Lung microvascular endothelial cell (primary cell): ENCODE measurements at places on chromosomes 13 and 19. TPM values are rescaled to one million over a fixed set of nuclear protein-coding genes. Genes with fewer than 3 reads are reported as not detected.
A peak's percentile ranks its signal among the peaks of the same experiment; 100 is the strongest.

Gene TNFRSF19
- total RNA-seq: under 0.01 and 0.22 TPM in 2 replicates

Gene SBK3
- 0.20 and 0.22 TPM in 2 replicates for total RNA-seq

Gene PLVAP
- total RNA-seq: 0.99 and 5.2 TPM in 2 replicates

Gene ANGPTL4
- 1.5 and 7.1 TPM in 2 replicates for total RNA-seq

Gene FFAR1
- total RNA-seq: not detected in 2 replicates

Gene ZNF724
- total RNA-seq: 3.3 and 4.4 TPM in 2 replicates

Gene SLAIN1
- 3.3 and 8.5 TPM in 2 replicates for total RNA-seq

DNA sequence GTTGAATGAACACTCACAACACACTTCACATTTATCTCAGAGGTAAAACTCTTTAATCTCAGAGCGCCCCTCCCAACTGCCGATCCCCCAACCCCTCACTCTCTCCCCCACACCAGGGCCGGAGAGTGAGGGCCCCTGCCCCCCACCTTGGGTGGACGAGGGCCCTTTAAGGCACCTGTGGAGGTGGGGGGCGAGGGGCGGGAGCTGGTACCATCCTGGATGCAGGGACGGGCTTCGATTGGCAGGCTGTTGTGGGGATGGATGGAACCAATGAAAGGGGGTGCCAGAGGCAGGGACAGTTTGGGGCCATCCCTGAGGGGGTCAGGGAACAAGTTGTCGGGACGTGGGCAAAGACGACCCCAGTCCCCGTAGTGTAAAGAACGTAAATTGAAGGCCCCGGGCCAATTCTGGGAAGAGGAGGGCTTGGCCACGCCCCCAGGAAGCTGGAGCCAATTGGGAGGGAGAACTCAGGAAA, 1.7 kb upstream of the PNKP start:
- DNase-seq: no peak

- DNase-seq: no peak
Observed at GRCh38 chr13:83515268-83516015, 366.8 kb downstream of the SLITRK1 start.

- DNase-seq: no peak
Observed at GRCh38 chr13:103102482-103102881, 36.3 kb upstream of the SLC10A2 start.

- no peak for DNase-seq
Observed at GRCh38 chr13:59368693-59369092, 795.0 kb downstream of the DIAPH3 start.

DNA sequence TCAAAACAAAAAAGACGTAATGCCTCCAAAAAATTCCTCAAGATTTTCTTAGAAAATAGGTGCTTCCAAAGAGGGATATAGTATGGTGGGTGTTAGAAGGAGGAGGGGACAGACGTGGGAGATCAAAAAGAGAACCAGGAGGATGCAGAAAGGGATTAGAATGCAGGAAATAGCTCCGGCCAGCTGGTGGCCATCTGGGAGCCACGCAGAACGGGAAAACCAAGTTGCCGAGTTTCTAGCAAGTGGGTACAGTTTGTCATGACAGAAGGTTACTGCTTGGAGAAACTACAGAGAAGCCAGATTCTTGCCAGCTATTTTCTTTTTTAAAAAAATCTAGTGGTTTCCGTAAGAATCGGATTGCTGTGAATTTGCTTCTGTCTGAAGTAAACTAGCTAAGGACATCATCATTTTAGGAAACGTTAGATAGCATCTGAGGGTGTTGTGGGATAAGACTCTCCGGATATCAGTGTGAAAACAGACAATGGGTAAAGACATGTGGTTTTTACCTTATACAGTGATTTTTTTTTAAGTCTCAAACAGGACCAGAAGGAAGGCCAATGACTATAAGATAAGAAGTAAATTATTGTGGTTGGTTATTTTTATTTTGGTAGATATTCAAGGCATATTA, 104.9 kb downstream of the HSPH1 start:
- DNase-seq: peak; percentile 12

DNA sequence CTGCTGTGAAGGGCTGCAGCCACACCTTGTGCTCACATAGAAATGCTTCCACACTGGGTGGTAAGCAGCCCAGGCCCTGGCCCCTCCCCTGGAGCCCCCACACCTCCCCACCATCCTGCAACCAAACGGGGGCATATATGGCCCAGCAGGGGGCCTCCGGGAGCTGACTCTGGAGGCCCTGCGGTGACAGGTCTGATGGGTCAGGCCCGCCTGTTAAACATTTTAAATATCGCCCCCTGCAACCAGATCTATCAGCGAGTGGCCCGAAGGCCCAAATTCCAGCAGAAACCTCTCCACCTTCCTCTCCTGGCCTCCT, 48.0 kb upstream of the KATNAL1 start:
- DNase-seq: peak; percentile 55

DNA sequence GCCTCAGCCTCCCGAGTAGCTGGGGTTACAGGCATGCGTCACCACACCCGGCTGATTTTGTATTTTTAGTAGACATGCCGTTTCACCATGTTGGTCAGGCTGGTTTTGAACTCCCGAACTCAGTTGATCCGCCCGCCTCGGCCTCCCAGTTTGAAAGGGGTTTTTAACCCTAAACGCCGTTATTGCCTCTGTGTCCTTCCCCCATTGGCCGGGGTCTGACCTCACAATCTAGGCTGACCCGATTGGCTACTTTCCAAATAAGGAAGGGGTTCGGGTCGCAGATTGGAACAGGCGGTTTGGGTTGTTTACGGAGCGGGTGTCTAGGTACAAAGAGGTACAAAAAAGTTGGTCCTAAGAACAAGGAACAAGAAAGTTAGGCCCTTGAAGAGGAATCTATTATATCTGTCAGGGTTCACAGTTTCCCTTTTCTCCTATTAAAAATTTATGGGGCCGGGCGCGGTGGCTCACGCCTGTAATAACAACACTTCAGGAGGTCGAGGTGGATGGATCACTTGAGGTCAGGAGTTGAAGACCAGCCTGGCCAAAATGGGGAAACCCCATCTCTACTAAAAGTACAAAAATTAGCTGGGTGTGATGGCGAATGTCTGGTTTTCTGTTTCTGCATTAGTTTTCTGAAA, 1.0 kb downstream of the ZNF253 start:
- peak; percentile 28 for DNase-seq

DNA sequence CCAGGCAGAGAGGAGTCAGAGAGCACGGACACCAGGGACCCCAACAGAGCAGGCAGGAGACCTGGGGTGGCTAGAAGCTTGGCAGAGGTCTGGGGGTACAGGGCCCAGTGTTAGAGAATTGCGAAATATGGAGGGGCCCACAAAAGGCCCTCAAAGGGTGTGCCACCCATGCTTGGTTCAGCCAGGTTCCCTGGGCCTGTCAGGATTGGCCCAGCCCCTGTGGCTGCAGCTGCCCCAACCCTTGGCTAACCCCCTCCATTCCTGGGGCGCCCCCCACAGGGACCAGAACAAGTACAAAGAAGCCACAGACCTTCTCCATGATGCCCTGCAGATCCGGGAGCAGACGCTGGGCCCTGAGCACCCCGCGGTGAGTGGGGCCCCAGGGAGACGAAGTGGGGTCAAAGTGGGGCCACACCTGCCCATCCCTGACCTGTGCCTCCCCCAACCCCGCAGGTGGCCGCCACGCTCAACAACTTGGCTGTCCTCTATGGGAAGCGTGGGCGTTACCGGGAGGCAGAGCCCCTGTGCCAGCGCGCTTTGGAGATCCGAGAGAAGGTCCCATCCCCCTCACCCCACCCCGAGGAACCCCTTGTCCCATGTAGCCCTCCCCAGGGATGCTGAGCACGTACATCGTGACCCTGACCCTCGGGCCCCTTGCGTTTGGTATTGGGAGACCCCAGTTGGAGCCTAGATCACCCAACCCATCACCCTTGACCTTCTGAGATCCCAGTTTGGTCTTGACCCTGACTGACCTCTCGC, 8.0 kb downstream of the KLC3 start:
- DNase-seq: no peak

DNA sequence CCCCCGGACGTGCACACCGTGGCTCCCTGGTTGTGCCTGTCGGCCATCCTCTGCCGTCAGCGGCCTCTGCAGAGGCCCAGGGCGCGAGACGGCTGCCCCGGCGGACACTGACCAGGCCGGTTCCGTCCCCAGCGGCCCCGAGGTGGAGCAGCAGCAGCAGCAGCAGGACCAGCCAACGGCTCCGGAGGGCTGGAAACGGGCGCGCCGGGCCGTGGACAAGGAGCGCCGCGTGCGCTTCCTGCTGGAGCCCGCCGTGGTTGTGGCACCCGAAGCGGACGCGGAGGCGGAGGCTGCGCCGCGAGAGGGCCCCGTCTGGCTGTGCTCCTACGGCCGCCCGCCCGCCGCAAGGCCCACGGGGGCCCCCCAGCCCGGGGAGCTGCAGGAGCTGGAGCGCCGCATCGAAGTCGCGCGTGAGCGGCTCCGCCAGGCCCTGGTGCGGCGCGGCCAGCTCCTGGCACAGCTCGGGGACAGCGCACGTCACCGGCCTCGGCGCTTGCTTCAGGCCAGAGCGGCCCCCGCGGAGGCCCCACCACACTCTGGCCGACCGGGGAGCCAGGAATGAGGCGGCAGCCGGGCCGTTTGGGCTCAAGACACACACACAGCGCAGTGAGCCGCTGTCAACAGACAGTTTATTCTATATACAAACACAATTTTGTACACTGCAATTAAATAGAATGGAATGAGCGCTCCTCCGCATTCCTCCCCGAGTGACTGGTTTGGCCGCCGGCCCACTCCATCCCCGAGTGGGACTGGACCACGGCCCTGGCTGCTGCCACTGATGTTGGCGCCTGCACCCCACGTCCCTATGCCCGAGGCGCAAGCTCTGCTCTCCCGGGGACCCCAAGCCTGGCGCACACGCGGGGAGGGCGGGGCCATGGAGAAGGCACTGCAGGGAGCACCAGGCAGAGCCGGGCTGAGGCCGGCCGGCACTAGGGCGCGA, 9.1 kb downstream of the GRIN3B start:
- DNase-seq: no peak

DNA sequence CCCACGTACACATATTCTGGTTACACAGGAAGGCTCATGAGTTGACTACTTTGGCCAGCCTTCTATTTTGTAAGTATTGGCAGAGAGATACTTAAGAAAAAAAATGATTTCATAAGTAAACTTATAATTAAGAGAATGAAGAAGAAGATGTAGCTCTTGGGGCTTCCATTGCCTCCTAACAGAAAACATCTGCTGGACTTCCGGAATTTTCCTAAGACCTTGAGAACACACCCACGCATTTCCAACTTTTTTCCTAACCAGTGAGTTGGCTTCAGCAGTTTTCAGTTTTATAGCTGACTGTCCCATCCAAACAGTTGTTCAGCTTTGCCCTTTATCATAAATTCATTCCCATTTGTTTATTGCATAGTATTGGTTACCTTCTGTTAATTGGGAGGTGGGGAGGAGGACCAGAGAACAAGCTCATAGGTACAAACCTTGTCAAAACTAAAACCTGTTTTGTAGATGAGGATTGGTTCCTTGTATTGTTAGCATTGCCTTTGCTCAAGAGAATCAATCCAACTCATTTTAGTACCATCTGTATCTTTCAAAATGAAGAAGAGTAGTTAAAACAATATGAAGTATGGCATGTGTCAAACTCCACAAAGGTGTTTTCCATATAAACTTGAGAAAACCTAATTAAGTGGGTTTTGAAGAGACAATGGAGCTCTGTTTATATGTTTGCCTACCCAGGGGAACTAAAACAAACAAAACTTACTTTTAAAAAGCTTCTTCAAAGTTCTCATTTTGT, 93.9 kb downstream of the COL4A2 start:
- no peak for DNase-seq

GRCh38 chr13:75368167-75368566, 113.8 kb downstream of the TBC1D4 start:
- peak; percentile 22 for DNase-seq

GRCh38 chr13:39119422-39119821, 81.2 kb downstream of the NHLRC3 start:
- DNase-seq: no peak

GRCh38 chr13:50203256-50203941, 188.2 kb downstream of the KCNRG start:
- no peak for DNase-seq

- DNase-seq: peak; percentile 47
Observed at GRCh38 chr19:18167975-18168645, 5.5 kb upstream of the IFI30 start.

DNA sequence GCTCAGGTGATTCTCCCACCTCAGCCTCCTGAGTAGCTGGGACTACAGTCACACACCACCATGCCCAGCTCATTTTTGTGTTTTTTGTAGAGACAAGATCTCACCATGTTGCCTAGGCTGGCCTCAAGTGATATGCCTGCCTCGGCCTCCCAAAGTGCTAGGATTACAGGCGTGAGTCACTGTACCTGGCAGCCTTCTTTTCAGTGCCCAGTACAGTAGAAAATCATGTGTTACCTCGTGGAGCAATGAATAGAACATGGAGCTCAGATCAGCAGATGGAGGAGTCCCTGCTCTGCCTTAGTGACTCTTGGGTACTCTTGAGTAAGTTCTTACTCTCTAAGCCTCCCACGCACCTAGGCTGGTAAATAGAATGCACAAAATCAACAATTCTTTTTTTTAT, 44.7 kb downstream of the THSD1 start:
- no peak for DNase-seq

DNA sequence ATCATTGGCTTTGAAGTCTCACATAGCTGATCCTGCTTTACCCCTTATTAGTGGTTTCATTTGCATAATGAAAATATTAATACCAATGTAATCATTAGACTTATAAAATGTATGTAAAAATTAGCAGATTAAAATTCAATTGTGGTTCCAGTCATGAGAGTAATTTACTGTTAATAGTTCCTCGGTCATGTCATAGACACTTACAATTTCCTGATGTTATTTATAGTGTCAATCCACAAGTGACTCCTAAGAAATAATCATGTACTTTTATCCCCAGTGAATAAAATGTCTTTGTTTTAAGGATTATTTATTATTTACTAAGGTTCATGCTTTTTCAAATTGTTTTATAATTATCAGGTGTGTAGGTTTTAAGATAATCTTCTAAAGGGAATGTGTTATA, 138.5 kb downstream of the PCDH9 start:
- DNase-seq: no peak

GRCh38 chr19:29841559-29842367, 30.0 kb downstream of the CCNE1 start:
- DNase-seq: peak; percentile 21

GRCh38 chr19:50890422-50891252, 17.4 kb downstream of the KLK2 start:
- no peak for DNase-seq

GRCh38 chr19:32498648-32499200, 82.3 kb upstream of the PDCD5 start:
- no peak for DNase-seq

DNA sequence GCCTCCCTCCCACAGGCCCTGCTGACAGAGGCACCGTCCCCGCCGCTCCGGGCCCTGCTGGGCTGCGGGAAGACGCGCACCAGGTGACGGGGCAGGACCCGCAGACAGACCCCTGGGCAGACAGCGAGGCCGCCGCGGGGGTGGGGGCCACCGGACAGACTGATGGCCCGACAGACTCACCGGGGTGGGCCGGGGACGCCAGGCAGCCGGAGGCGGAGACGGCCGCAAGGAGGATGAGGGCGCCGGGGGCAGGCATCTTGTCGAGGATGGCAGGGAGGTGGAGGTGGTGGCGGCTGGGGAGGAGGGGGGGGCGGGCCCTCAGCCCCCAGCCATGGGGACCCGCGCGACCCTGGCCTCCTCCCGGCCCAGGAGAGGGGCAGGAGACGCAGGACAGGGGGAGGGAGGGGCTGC, 309 bp downstream of the LMTK3 start:
- DNase-seq: no peak

GRCh38 chr13:113157929-113158747, at the start of gene PROZ:
Gene PROZ (plus strand): TSS chr13:113158648. CDS start chr13:113158661, 13 bp downstream.
- no peak for DNase-seq

- DNase-seq: no peak
Observed at GRCh38 chr19:17423429-17424208, 3.8 kb downstream of the MVB12A start.
